ENCODE measurements at places on chromosomes 13 and 19.

DNA sequence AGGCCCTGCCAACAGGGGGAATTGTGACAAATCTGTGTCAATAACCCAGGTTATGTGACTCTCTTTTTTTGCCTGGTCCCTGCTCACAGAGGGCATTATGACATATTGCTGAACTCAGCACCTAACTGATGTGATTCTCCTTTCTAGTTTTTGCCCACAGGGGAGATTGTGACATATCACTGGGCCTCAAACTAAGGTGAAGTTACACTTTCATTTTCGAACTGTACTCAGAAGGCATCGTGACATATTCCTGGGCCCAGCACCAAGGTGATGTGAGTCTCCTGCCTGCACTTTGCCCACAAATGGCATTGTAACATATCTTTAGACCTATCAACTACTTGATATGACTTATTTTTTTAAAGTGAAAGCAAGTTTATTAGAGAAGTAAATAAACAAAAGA lies 83.0 kb downstream of the ZNF728 start:
- DNase-seq: no peak

- no peak for DNase-seq
Observed at GRCh38 chr13:31739226-31739625, at the start of gene RXFP2. Gene RXFP2 (plus strand): TSS chr13:31739526. CDS start chr13:31739613, 87 bp downstream.

GRCh38 chr19:41564515-41565378 lies 11.2 kb upstream of the CEACAM21 start:
- no peak for DNase-seq

DNA sequence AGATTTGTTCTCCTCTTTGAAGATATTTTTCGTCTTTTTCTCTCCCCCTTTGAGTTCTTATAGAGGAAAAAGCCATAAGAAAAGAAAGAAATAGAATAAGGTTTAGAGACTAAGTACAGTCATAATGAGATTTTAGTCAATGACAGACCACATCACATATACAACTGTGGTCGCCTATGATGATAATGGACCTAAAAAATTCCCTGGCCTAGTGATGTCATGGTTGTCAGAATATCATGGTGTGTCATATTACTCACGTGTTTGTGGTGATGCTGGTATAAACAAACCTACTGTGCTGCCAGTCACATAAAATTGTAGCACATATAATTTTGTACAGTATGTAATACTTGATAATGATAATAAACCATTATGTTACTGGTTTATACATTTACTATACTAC lies 1096.1 kb downstream of the OLFM4 start:
- no peak for DNase-seq

DNA sequence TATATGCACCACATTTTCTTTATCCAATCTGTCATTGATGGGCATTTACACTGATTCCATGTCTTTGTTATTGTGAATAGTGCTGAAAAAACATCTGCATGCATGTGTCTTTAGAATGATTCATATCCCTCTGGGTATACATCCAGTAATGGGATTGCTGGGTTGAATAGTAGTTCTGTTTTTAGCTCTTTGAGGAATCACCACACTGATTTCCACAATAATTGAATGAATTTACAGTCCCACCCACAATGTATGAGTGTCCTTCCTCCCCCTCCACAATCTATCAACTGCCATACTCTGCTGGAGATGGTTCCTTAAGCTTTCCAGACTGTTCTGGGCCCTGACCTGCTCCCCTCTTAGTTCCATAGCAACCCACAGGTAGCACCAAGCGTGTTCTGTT lies 667.0 kb downstream of the LIG4 start:
- no peak for DNase-seq

DNA sequence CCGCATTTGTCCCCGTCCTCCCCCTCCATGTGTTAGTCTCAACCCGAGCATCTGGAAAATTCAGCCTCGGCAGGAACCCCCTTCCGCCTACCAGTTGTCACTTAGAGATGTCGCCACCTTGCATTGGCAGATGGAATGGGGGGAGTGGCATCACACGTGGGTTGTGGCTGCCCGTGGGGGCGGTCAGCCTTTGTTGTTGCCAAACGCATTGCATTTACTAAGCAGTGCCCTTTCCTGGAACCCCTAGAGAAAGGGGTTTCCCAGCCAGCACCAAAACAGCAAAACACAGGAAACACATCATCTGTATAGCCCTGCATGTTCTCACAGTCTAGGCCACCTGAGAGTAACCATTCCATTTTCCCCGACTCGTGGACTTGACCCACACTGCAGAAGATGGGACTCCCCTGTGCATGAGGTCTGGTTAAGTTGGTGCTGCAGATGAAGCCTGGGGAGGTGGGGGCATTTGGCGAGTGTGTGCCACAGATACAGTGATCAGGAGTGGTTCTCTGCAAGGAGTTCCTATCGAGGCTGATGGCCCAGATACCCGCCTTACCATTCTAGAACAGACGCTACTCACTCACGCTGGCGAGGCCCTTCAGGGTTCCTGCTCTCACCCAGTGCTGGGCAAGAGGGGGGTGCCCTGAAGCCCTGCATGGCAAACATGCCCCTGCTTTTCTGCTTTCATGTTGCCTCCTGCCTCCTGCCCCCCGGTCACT lies 38.3 kb downstream of the TMED1 start:
- no peak for DNase-seq

GRCh38 chr19:37855098-37855497 lies 51.3 kb downstream of the WDR87 start:
- DNase-seq: no peak

GRCh38 chr13:113884821-113885220 lies 20.9 kb upstream of the GAS6 start:
- DNase-seq: no peak

Measured in nephron progenitor cell (in vitro differentiated cells).